ENCODE measurements at places on chromosomes 13 and 19. TPM values are rescaled to one million over a fixed set of nuclear protein-coding genes. Genes with fewer than 3 reads are reported as not detected.

PSG2 gene
- not detected for total RNA-seq

PRTN3 gene
- total RNA-seq, result not detected

ZNF835 gene
- total RNA-seq, result 1.7 TPM

APOC4 gene
- total RNA-seq, result not detected

DCT gene
- total RNA-seq, result 0.16 TPM

C19orf67 gene
- total RNA-seq, result not detected

ZNF841 gene
- 20.7 TPM for total RNA-seq

FRY gene
- total RNA-seq, result 71.6 TPM

ZFP82 gene
- total RNA-seq, result 3.5 TPM

SYT3 gene
- total RNA-seq, result not detected

IGSF23 gene
- not detected for total RNA-seq

KMT2B gene
- 7.3 TPM for total RNA-seq

ZNF98 gene
- 0.33 TPM for total RNA-seq

SOX1 gene
- not detected for total RNA-seq

IRGC gene
- not detected for total RNA-seq

OR10H1 gene
- total RNA-seq, result not detected

ZNF256 gene
- total RNA-seq, result 5.9 TPM

KIR2DL4 gene
- total RNA-seq, result 0.75 TPM

FBXO17 gene
- 12.6 TPM for total RNA-seq

ZNF546 gene
- total RNA-seq, result 6.1 TPM

NAT14 gene
- total RNA-seq, result 1.0 TPM

RNF113B gene
- total RNA-seq, result not detected

ASPDH gene
- total RNA-seq, result not detected

SYNGR4 gene
- total RNA-seq, result not detected

SIGLEC7 gene
- 0.57 TPM for total RNA-seq

KLK12 gene
- not detected for total RNA-seq

C13orf42 gene
- total RNA-seq, result not detected

DKKL1 gene
- 2.6 TPM for total RNA-seq

PSMD8 gene
- 372 TPM for total RNA-seq

PLPP2 gene
- total RNA-seq, result 4.1 TPM

NKG7 gene
- total RNA-seq, result 3.7 TPM

CEACAM4 gene
- total RNA-seq, result 2.6 TPM

TUBA3C gene
- total RNA-seq, result not detected

MEIS3 gene
- total RNA-seq, result 6.4 TPM

CPAMD8 gene
- total RNA-seq, result 37.2 TPM

MRPL34 gene
- 117 TPM for total RNA-seq

METTL21C gene
- total RNA-seq, result not detected

IGFL2 gene
- not detected for total RNA-seq

WDR87 gene
- not detected for total RNA-seq

ADGRE3 gene
- not detected for total RNA-seq

PEX11G gene
- 4.2 TPM for total RNA-seq

OR7C1 gene
- not detected for total RNA-seq

KLK10 gene
- not detected for total RNA-seq

KLK2 gene
- total RNA-seq, result not detected

CYP2F1 gene
- total RNA-seq, result not detected

ZNF625 gene
- 4.4 TPM for total RNA-seq

DMPK gene
- total RNA-seq, result 7.0 TPM

ZNF93 gene
- total RNA-seq, result 5.1 TPM

NCAN gene
- not detected for total RNA-seq

THAP8 gene
- total RNA-seq, result 2.9 TPM

TRAPPC6A gene
- total RNA-seq, result 25.5 TPM

CD22 gene
- total RNA-seq, result not detected

ICAM5 gene
- total RNA-seq, result 0.66 TPM

PRX gene
- total RNA-seq, result 3.7 TPM

ATP4B gene
- not detected for total RNA-seq

TUBB4A gene
- total RNA-seq, result 0.22 TPM

PROZ gene
- not detected for total RNA-seq

MUC16 gene
- total RNA-seq, result 3.4 TPM

Measured in subcutaneous adipose tissue (tissue), 4 donors.